ENCODE measurements at places on chromosomes 6 and 20. TPM values are rescaled to one million over a fixed set of nuclear protein-coding genes. Genes with fewer than 3 reads are reported as not detected.

GRCh38 chr6:169425628-169426370 lies 172.2 kb upstream of the THBS2 start:
- DNase-seq = no peak

DNA sequence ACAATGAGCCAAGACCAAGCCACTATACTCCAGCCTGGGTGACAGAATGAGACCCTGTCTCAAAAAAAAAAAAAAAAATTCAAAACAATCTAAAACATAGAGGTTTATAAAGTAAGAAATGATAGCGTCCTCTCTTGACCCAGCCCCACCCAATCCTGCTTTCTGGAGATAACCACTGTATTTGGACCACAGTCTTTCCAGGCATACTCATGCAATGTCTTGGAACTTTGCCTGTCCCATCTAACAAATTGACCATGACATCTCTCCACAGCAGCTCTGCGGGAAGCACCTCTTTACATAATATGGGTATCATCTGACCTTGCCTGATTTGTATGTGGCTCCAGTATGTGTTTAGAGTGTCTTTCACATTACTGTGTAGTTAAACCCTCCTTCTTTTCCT lies 9.1 kb upstream of the SHLD1 start:
- DNase-seq = peak; percentile 79

- DNase-seq = no peak
These were observed 124.3 kb upstream of the ATXN1 start for GRCh38 chr6:16885411-16886160.

GRCh38 chr6:159761873-159762680 lies at the start of gene ACAT2:
TSS of gene ACAT2 (plus strand) at chr6:159762045. CDS start at chr6:159762088, 43 bp downstream.
- DNase-seq = peak; percentile 93

- peak; percentile 28 for DNase-seq
These were observed 993 bp upstream of the NCOA7 start for GRCh38 chr6:125789576-125790357.

GRCh38 chr6:166784691-166785090 lies 157.6 kb upstream of the RPS6KA2 start:
- no peak for DNase-seq

Gene SLC22A3
- 0.94 TPM for total RNA-seq

Gene CD40
- not detected for total RNA-seq

Gene SEMG1
- total RNA-seq = not detected

Gene AHCY
- 123 TPM for total RNA-seq

Gene LIN28B
- 0.07 TPM for total RNA-seq
